Activated T-cell treated with anti-CD3 and anti-CD28 coated beads, Interleukin-2, amount 50 U/mL, for 48 hours (primary cell): ENCODE measurements at places on chromosomes 2 and 18.

DNA sequence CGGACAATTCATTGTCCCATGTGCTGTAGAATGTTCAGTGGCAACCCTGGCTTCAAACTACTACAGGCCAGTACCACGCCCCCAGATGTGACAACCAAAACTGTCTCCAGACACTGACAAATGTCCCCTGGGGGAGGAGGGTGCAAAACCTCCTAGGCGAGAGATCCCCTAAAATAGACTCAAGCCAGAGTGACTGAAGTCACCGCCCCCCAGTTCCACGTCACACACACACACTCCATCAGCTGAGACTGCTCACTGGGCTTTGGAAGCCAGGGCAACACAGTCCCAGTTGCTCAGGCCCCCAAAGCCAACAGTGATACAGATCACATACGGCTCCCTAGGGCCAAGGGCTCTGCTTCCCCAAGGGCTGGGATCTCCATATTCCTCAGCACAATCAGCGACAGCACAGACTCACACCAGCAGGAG is 19.1 kb downstream of the HDAC4 start:
- peak; percentile 51 for DNase-seq

DNA sequence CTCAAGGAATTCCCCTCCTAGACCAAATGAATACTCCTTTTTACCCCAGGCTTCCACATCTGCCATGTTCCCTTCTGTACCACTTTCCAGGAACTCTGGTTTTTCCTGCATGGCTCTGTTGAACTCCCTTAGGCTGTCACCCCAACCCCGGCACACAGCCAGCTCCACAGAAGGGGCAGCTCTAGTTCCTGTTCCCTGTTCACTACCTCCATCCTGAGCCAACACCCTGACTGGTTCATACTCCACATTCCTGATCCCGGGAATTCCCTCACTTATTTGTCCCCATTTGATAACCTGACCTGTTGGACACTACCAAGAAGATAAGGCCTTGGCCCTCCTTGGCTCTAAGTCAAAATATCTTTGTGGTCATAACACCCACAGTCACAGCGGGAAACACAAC is 280.9 kb upstream of the RAB6C start:
- no peak for DNase-seq

GRCh38 chr2:157228946-157229345 is 28.6 kb upstream of the GALNT5 start:
- no peak for DNase-seq

GRCh38 chr2:166831930-166832329 is 56.4 kb upstream of the XIRP2 start:
- DNase-seq, result no peak

DNA sequence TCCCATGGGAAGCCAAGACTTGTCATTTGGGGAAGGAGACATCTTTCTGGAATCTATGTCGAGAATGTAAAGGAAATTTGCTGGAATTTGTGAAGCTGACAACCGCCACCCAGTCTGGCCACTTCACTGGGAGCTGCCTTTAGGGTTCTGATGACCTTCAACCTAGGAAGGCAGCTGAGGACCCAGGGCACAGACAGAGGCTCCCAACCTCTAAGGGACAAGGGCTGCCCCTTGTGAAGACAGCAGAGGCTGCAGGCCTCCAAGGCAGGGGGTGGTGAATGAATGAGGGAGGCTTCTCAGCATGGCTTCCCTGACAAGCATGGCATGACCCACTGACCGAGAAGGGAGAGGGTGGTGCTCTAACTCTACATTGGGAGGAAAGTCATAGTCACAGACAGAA is 128.9 kb upstream of the ASB18 start:
- DNase-seq, result no peak

DNA sequence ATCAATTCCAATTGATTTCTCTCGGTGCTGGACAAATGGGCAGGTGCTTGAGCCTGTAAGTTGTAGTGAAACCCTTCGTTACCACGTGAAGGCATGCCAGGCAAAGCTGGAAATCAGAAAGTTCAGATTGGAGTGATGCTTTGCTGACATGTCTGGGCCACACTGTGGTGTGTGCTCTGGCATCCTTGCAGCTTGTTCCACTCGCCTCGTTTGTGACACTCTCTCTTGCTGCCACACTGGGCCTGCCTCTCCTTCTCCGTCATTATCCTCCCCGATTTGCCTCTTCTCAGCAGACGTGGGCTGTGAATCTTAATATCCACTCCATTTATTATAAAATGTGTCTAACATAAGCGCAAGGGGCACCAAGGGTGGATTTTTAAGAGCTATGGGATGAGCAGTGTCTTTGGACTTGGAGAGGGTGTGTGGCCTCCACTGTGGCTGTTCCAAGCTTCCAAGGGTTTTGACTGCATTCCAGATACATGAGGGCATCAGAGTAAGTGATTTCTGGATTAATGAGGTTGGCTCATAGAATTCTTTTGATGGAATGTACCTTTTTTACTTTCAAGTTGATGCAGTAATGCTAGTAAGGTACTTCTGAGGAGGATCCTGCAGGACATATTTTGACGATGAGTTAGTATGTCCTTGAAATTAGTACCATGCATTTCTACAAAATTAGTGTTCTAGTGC is 238.8 kb downstream of the TPGS2 start:
- no peak for DNase-seq

DNA sequence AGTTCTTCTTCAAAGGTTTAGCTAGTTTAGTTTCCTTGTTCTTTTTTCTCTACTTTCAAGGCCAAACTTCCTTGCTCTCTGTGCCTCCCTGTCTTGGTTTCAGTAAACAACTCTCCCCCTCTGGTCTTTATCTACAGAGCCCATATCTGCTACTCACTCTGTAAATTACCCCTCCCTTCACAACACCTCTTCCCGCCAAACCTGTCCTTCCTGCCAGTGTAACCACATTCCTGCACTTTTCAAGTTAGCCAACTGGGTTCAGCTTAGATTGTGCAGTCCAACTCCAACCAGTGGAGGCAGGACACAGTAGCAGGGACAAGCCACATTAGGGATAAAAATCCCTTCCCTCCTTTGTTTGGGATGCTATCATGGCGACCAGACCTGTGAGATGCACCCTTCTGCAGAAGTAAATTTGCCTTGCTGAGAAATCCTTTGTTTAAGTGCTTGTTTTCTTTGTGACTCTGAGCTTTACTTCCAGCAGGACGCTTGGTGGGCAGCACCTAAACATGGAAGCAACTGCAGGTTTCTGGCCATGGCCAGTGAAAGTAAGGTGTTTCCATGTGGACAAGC is 706.0 kb downstream of the KCNJ3 start:
- no peak for DNase-seq

- no peak for DNase-seq
Observed at GRCh38 chr2:173191601-173192000, 116.0 kb downstream of the MAP3K20 start.

DNA sequence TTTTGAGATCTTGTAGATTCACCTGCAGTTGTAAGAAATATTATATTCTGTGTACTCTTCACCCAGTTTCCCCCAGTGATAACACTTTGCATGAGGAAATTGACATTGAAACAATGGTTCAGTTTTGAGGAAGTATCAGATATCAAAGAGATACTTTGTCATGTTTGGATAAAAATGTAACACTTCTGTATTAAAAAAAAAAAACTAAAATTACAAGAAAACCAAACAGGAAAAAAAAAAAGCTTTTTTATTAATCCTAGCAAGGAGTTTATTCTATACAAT is 204.0 kb downstream of the ARL4C start:
- no peak for DNase-seq

GRCh38 chr2:3848776-3849175 is 145.4 kb downstream of the DCDC2C start:
- DNase-seq, result no peak

GRCh38 chr2:196260546-196260945 is 89.2 kb upstream of the STK17B start:
- DNase-seq, result no peak

GRCh38 chr2:34003795-34004194 is 404.7 kb upstream of the FAM98A start:
- no peak for DNase-seq

GRCh38 chr2:147636238-147636882 is 208.5 kb upstream of the ACVR2A start:
- no peak for DNase-seq

- DNase-seq, result no peak
Observed at GRCh38 chr2:70870790-70871189, 35.2 kb upstream of the CD207 start.

DNA sequence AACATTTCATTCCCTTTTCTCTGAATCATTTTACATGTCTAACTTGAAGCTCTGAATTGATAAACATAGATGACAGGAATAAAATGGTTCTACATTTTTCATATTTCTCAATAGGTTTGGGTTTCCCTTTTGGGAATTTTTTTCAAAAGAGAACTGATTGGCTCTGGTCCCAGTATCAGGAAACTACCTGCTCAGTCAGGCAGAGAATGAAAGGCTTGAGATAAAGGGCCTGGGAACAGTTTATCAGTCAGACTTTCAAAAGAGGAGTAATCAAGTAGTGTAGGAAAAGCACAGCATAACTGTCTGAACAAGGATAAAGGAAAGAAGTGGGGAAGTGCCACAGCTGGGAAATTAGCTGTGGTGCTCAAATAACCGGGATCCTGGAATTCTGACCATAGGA is 28.3 kb upstream of the CCL20 start:
- no peak for DNase-seq

GRCh38 chr2:33660416-33661123 is 61.5 kb upstream of the FAM98A start:
- no peak for DNase-seq

DNA sequence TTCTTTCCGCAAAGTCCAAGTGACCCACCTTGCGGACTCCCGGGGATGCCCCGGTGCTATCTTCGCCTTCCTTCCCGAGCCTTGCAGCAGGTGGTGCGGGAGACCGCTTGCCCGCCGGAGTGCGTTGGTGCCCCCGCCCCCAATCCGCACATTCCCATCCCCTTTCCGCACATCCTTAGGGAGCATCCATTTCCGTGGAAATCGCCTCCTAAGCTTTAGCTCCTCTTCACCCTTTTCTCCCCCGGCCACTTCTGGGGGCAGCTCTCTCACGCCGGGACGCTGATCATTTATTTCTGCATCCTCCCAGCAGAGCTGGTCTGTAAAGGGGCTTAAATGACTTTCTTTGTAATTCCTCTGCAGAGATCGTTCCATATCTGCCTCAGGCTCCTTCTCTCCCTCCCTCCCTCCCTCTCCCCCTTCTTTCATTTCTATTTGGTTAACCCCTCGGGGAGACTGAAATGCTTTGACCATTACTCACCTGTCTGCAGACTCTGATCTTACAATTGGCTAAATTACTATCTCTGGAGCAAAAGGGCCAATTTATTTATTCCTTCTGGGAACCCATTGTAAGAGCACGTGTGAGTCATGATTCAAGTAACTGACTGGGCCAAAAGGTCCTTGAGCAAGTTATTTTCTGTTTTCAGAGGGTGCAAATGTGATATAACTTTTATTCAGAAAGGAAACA is 1.3 kb upstream of the LYPD1 start:
- DNase-seq, result no peak

DNA sequence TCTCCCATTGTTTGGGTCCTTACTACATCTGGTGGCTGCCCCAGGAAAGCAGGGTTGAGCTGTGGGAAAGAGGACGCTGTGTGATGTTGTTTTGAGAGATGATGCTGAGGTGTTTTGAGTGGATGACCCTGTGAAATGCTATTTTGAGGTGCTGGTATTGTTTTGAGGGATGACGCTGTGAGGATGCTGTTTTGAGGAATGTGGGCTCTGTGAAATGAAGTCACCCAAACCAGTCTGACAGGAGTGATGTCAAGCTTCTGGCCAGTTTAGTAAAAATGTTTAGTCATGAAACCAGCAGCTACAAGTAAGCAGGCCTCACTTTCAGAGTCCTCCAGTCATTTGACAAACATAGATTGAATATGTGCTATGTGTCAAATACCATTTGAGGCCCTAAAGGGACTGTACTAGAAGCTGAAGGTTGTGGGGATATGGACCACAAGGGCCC is 16.1 kb upstream of the PUM2 start:
- peak; percentile 48 for DNase-seq

DNA sequence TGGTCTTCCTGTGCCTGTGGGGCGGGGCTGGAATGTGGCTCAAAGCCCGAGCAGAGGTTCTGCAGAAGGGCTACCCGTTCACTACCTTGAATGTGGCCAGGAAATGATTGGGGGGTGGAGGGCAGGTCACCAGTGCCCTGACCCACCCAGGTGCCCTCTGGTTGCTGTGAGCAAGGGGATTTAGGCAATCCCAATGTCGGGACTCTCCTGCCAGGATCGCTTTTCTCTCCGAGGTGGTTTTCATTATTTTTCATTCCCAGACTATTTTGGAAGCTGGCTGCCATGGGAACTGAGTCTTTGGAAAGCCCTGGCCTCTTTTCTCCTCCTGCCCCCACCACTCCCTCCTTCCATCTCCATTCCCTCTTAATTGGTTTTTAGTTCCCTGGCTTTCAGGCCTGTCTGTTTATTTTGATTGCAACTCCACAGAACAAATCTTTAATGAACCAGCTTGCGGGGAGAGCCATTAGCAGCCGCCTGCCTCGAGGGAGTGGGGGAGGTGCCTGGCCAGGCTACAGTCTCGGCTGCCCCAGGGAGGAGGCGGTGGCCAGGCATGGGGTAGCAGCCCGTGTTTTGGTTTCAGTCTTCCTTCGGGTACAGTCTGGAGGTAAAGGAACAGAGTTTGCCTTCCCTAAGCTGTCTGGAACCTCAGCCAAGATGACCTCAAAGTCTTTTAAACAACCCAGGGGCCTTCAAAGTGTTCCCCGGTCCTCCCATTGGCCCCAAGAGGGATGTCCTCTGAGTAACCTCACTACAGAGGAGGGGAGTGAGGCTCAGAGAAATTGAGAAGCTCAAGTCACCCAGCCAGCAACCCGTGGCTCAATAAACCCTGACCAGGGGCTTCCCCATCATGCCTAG is 114.4 kb upstream of the HAAO start:
- DNase-seq, result no peak

- no peak for DNase-seq
Observed at GRCh38 chr2:160254189-160254762, 54.2 kb upstream of the ITGB6 start.

GRCh38 chr2:234292205-234292961 is 204.5 kb downstream of the ARL4C start:
- DNase-seq, result peak; percentile 64

DNA sequence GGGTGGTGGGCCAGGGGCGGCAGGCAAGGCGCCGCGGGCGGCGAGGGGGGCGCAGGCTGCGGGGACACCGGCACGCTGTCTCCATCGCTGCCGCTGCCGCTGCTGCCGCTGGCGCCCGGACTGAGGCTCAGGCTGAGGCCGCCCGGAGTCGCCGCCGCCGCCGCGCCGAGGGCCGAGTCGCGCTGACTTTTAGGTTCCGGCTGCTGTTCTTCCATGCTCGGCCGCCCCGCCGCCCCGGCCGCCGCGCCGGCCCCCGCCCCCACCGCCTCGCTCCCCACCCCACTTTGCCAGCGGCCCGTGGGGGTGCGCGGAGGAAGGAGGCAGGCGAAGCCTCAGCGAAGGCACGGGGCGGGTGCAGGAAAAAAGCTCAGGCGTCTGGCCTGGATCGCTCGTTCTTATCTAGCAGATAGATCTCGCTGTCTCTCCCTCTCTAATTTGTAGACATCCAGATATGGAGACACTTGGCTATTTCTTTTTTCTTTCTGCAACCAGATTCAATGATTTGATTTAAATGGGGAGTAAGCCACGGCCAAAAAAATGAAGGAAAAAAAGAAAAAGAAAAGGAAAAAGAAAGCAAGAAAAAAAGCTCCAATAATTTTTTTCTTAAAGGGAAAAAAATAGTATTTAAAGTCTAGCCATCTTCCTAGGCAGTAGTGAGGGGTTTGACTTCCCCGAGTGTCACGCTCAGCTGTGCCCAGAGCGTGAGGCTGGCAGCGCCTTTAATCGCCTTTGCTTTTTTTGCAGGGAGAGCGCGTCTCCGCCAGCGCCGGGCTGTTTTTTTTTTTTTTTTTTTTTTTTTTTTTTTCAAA is at the start of gene EN1:
EN1 (minus strand) TSS at position 696 of the 809 bp plus-strand sequence; CDS start at position 215, 481 bp downstream.
- no peak for DNase-seq

- no peak for DNase-seq
Observed at GRCh38 chr2:3297523-3297922, 80.1 kb downstream of the EIPR1 start.

GRCh38 chr2:24885221-24886125 is 34.6 kb downstream of the ADCY3 start:
- no peak for DNase-seq
